IMR-90 (cell line): ENCODE measurements at places on chromosomes 6 and 20. TPM values are rescaled to one million over a fixed set of nuclear protein-coding genes. Genes with fewer than 3 reads are reported as not detected.
A peak's percentile ranks its signal among the peaks of the same experiment; 100 is the strongest.

- no peak for DNase-seq
Measured at GRCh38 chr20:7773511-7773910, 166.7 kb downstream of the HAO1 start.

DNA sequence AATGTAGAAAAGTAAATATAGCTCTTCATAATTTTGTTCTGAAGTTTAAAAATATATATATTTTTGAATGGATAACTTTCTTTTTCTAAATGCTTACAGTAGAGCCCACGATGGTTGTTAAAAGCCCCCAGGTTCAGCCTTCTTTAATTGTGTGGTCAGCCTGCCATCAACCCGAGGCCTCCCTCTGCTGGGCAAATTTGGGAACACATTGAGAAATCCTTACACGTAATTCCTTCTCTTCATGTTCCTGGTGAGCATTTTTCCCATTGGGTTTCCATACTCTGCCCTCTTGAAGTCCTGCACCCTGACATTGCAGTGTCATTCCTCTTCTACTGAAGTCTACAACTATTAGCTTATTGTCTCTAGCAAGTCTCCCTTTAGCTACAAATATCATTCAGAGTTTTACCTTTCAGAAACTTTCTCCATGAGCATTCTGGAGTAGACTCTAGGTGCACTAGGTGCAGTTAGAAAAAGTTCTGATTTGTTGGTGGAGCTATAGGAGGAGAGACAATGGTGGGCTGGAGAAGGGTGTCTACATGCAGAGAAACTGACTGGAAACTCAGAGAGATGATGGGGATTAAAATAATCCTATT, 40.6 kb downstream of the TRIM38 start:
- peak; percentile 56 for DNase-seq

DNA sequence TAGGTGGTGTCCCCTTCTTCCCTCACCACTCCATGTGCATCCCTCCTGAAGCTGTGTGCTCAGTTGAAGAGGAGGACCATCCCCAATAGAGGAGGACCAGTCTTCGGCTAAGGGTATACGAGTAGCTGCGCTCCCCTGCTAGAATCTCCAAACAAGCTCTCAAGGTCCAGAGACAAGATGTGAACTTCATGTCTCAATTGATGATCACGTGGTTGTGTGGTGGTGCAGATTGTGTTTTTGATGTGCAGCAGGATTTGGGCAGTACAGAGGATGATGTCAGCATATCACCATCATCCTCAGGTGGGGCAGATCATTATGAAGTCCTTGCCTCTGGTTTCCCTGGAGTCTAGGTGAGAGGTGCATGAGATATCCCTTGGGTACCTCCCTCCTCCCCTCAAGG, 20.0 kb upstream of the DDR1 start:
- DNase-seq, result no peak

Gene C6orf15
- total RNA-seq, result not detected in 2 replicates

- DNase-seq, result peak; percentile 64
Measured at GRCh38 chr6:158457616-158458278, 102.1 kb upstream of the TMEM181 start.

- DNase-seq, result no peak
Measured at GRCh38 chr6:10583509-10583901, 62.4 kb downstream of the GCNT2 start.

GRCh38 chr6:119539066-119539746, 189.6 kb upstream of the MAN1A1 start:
- no peak for DNase-seq

GRCh38 chr6:147782302-147782701, 273.8 kb downstream of the SAMD5 start:
- DNase-seq, result peak; percentile 77

DNA sequence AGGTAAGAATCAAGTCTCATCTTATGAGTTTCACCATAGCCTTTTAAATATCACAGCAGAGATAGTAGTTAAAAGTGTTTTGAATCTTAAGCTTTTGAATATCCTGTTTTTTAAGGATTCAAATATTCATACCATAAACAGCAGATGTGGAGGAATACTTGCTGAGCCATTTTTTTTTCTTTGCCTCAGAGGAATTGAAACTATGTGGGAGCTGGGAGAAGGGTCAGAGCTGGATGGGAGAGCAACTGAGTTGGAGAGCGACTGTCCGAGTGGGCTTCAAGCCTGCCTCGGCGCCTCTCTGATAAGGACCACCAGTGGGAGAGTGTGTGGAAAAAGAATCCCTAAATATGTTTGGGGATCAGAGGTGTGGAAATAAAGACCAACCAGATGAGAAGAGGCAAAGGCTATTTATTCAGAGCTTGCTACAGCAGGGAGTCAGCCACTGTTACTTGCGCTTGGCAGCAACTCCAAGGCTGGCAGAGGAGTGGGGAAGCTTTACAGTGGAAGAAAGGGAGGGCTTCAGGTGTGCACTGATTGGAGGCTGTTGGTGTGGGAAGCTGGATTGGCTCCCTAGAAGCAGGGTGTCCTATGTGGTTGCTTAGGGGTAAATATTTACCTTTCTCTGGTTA, 34.3 kb upstream of the MCUR1 start:
- DNase-seq, result peak; percentile 37

Gene DUSP15
- total RNA-seq, result not detected in 2 replicates

Gene ERVFRD-1
- not detected in 2 replicates for total RNA-seq

DNA sequence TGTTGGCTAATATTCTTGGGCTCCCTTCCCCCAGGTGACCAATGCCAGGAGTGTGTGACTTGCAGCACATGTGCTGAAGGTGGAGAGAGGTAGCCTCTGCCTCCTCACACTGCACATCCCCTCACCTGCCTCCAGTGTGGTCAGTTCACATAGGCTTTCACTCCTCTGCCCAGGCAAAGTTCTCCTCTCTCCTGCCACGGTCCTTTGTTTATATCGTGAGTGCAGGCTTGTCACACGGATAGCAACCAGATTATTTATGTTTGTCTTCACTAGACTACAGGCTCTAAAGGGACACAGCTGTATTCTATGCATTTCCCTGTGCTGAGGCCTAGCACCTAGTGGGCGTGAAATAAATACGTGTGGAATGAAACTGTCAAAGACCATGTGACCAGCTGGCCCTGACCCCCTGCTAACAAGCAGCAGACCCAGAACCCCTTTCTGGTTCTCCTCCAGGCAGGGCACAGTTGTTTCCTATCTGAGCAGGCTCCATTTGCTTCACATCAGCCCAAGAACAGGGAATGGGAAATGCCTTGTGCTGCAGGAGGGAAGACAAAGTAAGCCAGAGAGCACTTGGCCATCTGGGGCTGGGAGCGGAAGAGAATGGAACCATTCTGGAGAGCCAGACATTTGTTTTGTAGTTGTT, 42.3 kb downstream of the UNC5CL start:
- DNase-seq, result peak; percentile 17

DNA sequence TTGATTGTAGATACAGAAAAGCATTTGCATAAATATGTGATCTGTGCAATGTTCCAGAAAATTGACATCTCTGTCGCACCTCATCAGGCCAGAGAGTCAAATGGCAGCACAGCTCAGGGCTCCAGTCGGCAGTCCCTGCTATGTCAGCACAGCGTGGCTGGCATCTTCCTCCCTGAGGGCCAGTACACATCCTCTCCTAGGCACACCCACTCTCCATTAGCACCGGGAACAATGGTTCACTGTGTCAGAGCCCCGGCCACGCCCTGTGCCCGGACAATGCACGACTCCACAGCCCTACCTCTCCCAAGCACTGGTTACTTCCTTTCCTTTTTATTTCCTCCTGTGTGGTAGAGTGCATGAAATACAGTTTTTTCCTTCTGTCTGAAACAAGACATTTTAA, 114.9 kb downstream of the FOXC1 start:
- no peak for DNase-seq

GRCh38 chr6:138979365-138979764, 8.7 kb downstream of the REPS1 start:
- peak; percentile 17 for DNase-seq

DNA sequence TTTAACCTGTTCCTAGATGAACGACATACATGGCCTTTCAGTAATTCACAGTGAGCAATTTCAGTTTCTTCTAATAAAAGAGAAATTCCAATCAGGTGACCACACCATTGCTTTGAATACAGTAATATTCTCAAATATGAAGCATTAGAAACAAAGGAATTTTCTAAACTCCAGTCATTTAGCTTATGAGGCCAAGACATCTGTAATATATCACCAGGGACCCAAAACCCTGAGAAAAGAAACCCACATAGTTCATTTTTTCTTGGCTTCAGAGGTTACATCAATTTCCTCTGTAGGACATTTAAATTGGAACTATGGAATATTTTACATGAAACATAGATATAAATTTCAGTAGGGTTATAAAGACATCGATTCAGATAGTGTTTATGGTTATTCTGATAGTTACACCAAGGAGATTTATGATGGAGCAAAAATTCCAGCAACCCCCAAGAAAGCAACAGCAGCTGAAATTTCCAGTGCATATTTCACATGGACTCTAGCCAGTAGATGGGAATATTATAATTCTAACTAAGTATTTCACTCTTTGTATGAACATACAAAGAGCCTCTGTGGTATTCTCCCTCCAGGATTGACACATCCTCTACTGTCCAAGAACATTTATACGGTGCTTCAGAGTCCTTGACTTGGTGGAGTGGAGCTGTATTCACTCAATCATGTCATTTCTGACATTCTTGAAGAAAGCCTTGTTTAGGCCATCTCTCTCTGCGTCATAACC, 82.9 kb downstream of the ADGRG6 start:
- DNase-seq, result peak; percentile 67

Gene PGC
- total RNA-seq, result not detected in 2 replicates

- DNase-seq, result no peak
Measured at GRCh38 chr6:166485651-166486535, 100.6 kb downstream of the RAMACL start.

Gene HSPA1L
- total RNA-seq, result 1.3 and 1.4 TPM in 2 replicates

GRCh38 chr6:39898625-39899024, 35.6 kb downstream of the MOCS1 start:
- DNase-seq, result no peak

GRCh38 chr6:72622094-72622940, 453 bp downstream of the KCNQ5 start:
- peak; percentile 24 for DNase-seq

Gene RGS17
- total RNA-seq, result 1.4 and 1.7 TPM in 2 replicates

Gene TBXT
- total RNA-seq, result not detected in 2 replicates

DNA sequence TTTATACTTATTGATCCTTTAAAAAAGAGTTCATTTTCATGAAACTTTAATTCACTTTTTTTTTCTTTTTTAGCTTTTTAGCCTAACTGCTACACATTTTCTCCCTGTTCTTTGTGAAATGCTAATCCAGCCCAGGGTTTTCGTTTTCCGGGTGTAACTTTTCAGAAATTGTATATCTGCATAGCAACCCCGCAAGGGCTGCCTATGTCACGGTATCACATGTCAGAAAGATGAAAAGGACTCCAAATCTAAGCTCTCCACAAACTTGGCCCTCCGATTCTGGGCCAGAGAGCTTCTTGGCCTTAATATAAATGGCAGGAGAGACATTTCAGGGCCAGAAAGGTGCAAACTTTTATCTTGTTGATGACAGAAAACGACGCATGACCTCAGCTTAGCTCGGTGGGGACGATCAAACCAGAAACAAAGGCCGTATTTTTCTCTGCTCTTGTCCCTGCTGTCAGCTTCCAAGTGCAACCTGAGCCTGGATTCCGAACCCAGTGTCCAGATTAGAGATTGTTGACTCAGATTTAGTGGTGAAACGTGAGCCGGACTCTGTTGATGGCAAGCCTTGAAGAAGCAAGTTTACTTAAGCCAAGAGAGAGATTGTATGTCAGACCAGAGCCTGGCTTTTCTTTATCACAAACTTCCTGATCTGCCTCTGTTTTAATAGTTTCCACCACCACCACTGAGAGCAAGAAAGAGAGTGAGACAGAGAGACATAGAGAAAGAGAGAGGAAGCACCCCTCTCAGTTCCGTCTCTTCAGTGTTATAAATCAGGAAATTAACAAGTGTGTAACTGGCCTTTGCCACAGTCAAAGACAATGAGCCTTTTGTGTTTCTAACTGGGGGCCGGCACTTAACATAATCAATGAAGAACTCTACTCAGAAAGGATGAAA, 157.8 kb downstream of the SCML4 start:
- DNase-seq, result peak; percentile 87

GRCh38 chr20:31872406-31872805, 2.0 kb downstream of the TTLL9 start:
- DNase-seq, result no peak

GRCh38 chr20:15772826-15773225, 800.4 kb downstream of the KIF16B start:
- DNase-seq, result no peak

- DNase-seq, result no peak
Measured at GRCh38 chr6:113115196-113115595, 741.9 kb upstream of the MARCKS start.

Gene SEMG1
- total RNA-seq, result not detected in 2 replicates

DNA sequence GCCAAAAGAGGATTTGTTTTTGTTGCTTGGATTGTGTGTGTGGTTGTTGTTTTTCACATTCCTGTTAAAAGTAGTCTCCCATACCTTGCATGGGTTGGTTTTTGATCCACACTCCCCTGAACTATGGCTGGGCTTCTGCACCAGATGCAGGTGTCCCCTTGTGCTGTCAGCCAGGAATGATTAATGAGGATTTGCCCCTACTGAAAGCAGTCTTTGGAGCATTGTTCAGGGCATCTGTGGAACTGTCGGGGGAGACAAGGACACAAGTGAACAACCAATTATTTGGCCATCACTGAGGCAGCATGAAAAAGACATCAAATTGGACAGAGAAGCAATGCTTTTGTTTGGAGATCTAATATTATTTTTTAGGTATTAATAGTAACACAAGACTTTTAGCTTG, 373.2 kb upstream of the MMS22L start:
- DNase-seq, result no peak

GRCh38 chr6:98530732-98531131, 303.6 kb upstream of the POU3F2 start:
- DNase-seq, result no peak

Gene PI3
- total RNA-seq, result not detected in 2 replicates

Gene PPIL6
- 0.18 and 1.4 TPM in 2 replicates for total RNA-seq

GRCh38 chr6:30711758-30712380, 5.2 kb downstream of the MDC1 start:
- DNase-seq, result no peak

Gene RNF182
- total RNA-seq, result 6.4 and 9.1 TPM in 2 replicates

Gene MED20
- 35.6 and 38.2 TPM in 2 replicates for total RNA-seq

DNA sequence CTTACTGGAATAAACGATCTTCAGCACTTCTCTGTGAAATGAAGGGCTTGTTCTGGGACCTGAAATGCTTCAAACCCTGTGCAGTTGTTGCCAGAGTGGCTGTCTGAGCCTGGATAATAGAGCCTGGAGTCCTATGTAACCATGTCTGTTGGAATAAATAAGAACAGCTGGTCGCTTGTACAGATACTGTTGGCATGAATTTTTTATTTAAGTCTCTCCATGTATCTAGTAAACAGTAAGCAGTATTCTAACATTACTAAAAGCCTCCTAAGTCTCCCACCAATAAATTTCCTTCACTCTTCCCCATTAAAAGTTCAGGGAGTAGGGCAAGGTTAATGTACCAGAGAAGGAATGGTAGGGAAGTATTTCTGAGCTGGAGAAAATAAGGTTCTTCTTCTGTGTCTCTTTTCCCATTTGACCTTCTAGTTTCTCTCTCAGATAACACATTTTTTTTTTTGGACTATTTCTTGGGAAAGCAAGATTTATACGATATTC, 227.5 kb downstream of the PRL start:
- no peak for DNase-seq
